ENCODE measurements at places on chromosomes 1 and 21.

GRCh38 chr21:35265170-35265877 is 216.2 kb upstream of the RUNX1 start:
- no peak for DNase-seq

DNA sequence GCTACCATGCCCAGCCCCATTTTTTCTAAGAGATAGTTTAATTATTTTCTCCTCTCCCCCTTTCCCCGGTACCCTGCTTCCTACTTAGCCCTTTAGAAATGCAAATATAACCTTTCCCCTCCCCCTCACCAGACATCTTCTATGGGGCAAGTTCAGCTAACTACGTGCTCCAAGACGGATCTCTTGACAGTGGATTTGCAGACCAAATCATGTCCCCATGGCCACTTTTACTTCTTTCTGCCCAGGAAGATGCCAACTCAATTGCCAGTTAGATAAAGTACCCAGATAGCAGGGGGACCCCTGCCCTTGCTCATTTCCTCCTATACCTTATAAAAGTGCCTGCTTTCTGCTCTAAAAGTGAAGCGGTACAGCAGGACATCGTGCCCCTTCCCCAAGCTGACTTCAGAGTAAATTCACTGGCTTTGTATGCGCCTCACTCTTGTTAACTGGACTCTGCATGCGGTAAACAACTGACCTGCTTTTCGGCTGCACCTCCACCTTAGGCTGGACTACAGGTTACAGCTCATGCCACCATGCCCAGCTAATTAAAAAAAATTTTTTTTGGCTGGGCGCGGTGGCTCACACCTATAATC is 7.4 kb downstream of the DNAJC11 start:
- no peak for DNase-seq

DNA sequence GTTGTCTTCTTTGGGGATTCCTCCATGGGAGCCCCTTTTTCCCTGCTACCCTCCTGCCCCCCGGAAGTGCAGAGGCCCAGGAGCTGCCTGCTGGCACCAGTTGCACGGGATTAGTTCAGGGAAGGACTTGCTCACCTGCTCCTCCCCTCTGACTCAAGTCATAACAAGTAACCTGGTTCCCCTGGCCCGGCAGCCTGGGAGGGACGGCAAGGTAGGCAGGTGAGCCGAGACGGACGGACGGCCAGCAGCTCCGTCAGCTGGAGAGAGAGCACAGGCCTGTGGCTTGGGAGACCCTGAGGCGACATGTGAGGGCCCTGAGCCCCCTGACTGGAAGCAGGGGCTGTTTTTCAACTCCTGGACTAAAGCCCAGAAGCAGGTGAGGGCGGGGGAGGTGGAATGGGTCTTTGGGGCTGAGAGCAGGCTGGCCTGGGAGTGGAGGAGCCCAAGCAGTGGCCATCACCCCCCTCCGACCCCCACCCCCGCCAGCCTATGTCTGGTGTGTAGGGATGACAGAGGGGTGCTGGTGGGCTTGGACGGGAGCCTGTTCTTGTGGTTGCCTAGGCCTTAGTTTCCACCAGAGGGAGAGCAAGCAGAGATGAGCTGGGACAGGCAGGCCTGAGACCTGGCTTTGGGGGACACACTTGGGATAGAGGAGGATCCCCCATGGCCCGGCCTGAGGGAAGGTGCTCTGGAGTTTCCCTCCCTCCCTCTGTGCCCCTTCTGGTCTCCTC is at the start of gene INAVA:
INAVA (plus strand) TSS at position 189 of the 731 bp plus-strand sequence. CDS start 3,501 bp downstream, outside the sequence.
- no peak for DNase-seq

DNA sequence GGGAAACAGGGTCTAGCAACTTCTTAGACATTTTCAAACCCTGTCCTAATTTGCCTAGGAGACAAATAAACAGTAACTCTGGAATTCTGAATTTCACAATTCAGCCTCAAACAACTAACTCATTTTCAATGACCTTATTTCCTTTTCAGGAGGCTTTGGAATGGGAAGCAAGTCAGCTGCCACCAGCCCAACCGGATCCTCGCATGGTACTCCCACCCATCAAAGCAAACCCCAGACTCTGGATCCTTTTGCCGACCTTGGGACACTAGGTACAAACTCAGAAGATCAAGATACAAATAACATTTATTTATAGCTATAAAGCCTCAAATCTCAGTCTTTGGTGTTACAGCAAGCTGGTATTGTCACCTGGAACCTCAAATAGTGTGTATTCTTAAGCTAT is 18.9 kb upstream of the LEPR start:
- no peak for DNase-seq

DNA sequence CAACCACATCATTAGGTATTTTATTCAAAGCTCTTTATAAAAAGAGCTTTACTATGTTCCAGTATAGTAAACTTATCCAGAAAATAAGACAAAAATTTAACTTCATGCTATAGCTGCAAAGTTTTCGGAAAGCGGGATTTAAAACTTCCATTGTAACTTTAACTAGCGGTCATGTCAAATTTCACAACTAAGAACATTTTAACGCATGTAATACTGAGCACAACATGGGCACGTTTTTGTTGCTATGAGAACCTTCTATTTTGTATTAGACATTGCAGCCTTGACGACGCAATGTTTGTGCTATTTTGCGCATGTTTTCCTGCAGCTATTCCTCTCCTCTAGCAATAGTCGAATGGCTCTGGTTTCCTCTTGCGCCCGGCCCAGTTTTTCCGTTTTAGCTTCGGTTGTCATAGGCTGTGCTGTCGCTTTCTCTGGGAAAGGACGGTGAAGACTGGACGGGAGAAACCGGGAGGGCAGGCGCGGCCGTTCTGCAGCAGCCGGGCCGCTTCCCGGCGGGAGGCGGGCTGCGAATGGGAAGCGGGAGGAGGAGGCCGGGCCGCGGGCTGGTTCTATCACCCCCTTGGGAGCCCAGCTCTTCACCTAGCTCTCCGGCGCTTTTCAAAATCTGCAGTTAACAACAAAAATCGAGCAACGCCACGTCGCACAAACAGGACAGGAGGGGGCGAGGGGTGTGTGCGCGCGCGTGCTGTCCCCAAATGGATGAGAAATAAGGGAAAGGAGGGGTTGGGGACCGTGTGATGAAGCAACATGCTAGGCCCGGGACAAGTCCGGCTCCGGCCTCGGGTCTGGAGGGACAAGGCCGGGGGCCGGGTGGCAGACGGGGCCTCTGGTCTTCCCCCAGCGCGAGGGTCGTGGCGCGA is 105.3 kb upstream of the HNRNPU start:
- peak; percentile 77 for DNase-seq

DNA sequence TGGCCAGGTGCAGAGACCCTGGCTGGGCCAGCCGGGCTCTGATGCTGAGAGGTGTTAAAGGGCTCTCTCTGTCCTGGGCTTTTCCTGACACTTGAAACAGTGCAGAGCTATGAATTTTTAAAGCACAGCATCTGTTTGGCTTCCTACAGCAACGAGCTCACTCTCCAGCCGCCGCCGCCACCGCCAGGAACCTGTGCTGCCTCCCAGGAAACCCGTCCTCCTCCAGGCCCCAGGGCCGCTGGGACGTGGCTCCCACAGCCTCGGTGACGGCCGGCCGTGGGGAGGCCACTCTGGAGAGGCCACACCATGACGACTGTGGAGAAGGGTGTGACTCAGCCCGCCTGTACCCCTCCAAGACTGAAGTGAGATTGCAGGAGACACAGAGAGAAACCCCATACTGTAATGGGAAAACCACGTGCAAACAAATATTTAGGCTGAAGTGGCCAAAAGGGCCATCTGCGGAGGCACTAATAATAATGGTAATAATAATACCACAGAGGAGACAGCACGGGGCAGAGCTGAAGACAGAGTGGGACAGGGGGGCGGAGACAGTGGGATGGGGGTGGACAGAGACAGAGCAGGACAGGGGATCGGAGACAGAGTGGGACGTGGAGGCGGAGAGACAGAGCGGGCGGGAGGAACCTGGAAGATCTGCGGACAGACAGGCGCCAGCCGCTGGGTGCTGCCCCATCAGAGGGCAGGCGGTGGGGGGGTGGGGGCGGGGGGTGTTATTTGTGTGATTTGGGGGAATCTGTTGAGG is 139.2 kb downstream of the CASZ1 start:
- DNase-seq = no peak

DNA sequence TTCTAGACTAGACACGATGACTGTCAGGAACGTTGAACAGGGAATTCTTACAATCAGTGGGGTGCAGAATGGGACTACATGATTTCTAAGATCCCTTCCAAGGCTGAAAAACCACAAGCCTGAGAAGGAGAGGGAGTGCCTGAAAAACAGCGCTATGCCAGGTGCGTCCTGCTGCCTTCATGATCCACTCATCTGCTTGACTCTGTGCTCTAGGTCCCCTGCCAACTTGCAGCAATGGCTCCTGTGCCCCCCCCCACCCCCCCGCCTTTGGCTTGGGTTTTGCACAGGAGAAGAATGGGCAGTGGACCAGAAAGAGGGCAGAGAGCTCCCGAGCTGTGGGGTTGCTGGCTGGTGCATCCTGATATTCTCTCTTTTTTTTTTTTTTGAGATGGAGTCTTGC is 5.9 kb downstream of the SLC2A7 start:
- DNase-seq = no peak

DNA sequence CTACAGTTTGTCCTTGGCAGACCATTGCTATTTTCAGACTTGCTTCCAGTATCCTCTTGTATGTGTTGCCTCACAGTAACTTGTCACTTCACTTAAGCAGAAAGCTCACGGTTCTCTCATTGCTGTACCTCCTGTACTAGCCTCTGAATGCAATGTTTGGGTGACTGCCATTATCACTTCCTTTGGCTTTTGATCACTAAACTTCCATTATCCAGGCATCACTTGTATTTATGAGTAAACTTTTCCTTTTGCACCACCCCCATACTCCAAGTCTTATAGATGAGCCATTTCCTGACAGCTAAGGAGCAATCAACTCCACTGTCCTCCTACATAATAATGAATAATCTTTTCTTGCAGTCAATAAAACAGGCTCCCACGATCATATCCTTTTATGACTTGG is 255.3 kb downstream of the PDE4B start:
- no peak for DNase-seq

- DNase-seq = no peak
These were observed 456.0 kb upstream of the PKN2 start for GRCh38 chr1:88228114-88228513.

DNA sequence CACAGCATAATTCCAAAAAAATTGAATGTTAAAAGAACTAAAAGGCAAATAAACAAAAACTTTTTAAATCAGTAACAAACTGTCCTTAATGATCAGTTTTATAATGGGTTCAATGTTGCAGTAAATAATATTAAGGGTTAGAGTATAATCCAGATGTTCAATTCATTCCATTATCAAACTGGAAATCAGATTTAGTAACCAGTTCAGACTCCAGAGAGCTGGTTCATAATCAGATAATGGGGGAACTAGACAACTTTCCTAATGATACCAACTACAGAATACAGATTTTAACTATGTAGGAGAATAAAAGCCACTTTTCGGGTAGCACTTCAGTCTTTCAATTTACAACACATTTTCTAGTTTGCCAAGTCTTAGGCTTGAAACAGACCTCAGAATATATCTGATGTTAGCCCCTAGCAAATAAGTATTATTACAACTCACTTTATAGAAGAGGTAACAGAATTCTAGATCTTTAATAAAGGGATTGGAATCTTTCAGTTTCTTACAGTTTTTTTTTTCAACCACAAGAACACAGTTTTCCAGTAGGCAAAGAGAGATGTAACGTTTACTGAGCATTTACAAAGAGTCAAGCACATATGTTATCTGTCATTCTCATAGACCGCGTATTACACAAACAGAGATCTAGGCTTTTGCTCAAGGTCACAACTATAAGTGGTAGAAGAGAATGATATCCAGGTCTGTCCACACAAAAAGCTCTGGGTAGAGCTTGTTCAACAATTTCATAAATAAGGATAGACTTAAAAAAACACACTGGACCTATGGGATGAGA is 1.9 kb upstream of the DCAF6 start:
- no peak for DNase-seq

DNA sequence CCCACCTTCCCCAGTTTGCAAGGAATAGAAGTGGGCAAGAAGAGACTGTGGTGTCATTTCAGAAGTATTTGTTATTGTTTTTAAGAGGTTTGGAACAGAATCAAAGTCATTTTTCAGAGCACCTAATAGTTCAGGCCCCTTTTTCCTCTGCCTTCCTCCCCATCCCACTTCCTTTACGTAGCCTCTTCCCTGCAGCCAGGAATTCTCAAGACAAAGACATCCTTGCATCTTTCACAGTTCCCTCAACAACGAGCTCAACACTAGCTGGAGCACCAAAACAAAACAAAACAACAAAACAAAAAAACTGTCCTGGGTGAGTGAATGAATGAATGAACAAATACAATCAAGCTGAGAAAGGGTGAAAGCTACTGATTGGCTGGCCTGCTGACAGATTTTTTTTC is 7.0 kb downstream of the PALMD start:
- no peak for DNase-seq

- DNase-seq = no peak
These were observed 39.1 kb downstream of the CRYAA start for GRCh38 chr21:43207868-43208267.

GRCh38 chr1:154344977-154345837 is 19.9 kb downstream of the ATP8B2 start:
- no peak for DNase-seq

DNA sequence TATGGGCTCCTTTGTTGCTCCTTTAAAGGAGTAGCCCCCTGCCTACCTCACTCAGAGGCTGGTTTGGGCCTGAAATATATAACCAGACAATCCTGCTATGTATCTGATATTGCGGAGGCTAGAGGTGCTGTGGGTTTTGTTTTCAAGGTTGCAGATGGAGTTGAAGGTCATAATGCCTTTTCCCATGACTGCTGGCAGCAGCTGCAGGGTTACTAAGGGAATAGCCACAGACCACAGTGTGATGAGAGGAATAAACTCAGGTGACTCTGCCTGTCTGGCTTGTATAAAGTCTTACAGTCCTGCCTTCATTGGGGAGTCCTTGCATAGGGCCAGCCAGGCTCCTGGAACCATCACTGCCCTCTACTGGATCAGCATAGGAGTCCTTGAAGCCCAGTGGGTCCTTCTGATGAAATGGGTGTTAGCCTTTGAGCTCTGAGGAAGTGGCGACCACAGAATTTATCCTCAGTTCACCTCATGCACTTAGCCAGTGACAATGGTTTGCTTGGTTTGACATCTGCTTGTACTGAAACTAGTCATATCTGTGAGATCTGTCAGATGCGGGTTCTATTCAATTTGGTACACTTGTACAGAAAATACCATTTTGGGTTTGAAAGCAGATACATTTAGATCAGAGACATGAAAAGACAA is 174.4 kb upstream of the HMCN1 start:
- no peak for DNase-seq

DNA sequence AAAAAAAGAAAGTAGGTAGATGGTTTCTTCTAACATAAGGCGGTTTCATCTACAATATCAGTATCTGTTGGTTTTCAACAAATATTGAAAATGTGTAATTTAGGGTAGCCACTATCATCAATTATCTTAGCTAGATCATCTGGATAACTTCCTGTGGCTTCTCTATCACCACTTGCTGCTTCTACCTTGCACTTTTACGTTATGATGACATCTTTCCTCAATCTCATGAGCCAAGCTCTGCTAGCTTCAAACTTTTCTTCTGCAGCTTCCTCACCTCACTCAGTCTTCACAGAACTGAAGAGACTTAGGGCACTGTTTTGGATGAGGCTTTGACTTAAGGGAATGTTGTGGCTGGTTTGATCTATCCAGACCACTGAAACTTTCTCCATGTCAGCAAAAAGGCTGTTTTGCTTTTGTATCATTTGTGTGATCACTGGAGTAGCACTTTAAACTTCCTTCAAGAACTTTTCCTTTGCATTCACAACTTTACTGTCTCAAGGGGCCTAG is 144.9 kb upstream of the HP1BP3 start:
- DNase-seq = no peak

Measured in BJ (cell line).